ENCODE measurements at places on chromosomes 7 and 10. TPM values are rescaled to one million over a fixed set of nuclear protein-coding genes. Genes with fewer than 3 reads are reported as not detected.

DNA sequence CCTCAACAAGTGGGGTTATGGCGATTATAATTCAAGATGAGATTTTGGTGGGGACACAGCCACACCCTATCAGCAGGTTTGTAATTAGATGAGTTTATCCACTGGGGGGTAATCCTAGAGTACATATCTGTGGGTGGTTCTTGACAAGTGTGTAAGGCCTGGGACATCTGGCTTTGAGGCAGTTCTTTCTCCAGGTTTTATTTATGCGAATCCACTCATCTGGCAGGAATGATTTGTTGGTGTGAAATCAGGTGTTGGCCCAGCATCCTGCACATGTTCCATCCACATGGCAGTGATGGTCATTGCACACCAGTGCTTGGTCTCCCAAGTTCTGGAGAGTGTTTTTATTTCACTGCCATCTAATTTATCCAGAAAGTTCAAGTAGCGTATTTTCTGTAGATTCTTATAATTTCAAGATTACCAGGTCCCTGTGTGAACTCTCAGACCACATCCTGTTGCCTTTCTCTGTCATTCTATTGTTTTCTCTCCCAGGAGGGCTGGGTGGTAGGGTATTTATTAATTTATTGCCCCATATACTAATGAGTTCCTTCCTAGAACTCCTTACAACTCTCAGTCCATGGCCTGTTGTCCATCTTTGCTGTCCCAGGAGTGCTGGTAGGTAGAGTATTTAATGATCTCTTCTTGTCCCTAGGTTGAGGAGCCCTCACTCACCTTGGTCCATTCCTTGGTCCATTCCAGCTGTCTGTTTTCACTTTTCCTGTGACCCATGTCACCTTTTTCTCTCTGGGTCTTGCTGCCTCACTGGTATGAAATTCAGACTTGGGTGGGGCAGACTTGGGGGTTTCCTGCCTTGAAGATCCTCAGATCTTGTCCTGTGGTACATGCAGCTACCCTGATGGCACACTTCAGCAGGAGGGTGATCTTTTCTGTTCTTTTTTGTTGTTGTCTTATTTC, 10.4 kb downstream of the RALA start:
- peaks cover 65% of the 10 kb centered on the region for H3K36me3 ChIP-seq
- peaks cover 56% of the 10 kb centered on the region for H3K4me1 ChIP-seq

DNA sequence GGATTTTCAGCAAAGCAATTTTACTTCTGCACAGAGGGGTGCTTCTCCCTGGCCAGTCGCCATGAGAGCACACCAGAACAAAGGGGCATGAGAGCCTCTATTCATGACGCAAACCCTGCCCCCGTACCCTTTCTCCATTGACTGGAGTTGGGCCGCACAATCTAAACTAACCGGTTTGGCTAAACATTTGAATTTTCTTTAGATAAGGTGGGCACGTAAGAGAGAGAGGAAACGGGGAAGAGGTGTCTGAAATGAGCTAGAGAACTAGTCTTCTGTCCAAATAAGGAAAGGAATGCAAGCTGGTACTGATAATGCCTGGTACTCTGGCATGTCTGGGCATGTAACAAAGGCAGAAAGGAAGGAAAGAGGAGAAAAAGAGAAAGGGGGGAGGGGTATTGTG, 13.2 kb upstream of the SCIN start:
- H3K4me3 ChIP-seq = no peak overlapping the region
- no peaks in the 10 kb centered on the region for H3K4me1 ChIP-seq
- no peak for DNase-seq

GRCh38 chr10:133100706-133101415, 13.1 kb downstream of the ADGRA1 start:
- peaks cover 4% of the 10 kb centered on the region for H3K27me3 ChIP-seq
- no peaks in the 10 kb centered on the region for H3K4me1 ChIP-seq
- H3K36me3 ChIP-seq = no peaks in the 10 kb centered on the region
- no peak overlapping the region for H3K27ac ChIP-seq
- no peak overlapping the region for H3K4me3 ChIP-seq

DNA sequence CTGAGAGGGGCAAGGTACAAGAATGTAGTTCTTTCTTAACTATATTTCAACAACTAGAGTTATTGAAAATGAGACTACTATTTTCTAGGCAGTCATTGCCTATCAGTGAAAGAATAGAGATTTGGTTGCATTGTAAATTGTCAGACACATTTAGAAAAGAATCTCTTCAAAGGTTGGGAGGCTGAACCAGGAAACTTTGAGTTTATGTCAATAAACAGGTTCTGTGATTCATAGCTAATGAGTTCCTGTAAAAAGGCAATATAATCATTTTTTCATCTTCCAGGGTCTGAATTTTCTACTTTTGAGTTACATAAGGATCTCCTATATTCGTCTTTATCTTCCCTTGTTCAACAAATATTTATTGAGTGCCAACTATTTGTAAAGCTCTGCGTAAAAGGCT, 47.1 kb downstream of the MAGI2 start:
- no peak for DNase-seq
- H3K4me3 ChIP-seq = no peak overlapping the region
- H3K27ac ChIP-seq = no peak overlapping the region
- no peaks in the 10 kb centered on the region for H3K27me3 ChIP-seq
- no peaks in the 10 kb centered on the region for H3K36me3 ChIP-seq
- no peaks in the 10 kb centered on the region for H3K4me1 ChIP-seq

DNA sequence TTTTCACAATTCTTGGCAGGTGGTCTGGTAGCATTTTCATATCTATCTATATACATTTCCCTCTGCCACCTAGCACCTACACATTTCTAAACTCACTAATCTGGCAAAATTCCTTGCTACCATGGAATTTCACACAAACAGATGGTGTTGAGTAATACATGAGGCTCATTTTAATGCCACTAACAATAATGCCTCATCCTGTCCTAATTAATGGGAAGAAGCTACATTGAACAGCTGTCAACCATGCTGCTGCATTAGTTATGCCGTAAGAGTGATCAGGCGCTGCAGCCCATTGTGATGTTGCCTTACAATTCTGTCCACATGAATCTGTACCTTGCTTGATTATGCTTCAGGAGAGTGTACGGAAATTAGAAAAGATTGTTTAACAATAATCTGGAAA, 23.2 kb downstream of the COL1A2 start:
- H3K27me3 ChIP-seq = peaks cover 1% of the 10 kb centered on the region
- no peaks in the 10 kb centered on the region for H3K36me3 ChIP-seq
- no peak overlapping the region for H3K4me3 ChIP-seq
- DNase-seq = no peak

GRCh38 chr7:149599636-149600206, 102.1 kb upstream of the ZNF746 start:
- peaks cover 26% of the 10 kb centered on the region for H3K4me1 ChIP-seq
- H3K27ac ChIP-seq = peak overlapping the region; percentile 87
- peaks cover 2% of the 10 kb centered on the region for H3K27me3 ChIP-seq
- peak overlapping the region; percentile 72 for H3K4me3 ChIP-seq

DNA sequence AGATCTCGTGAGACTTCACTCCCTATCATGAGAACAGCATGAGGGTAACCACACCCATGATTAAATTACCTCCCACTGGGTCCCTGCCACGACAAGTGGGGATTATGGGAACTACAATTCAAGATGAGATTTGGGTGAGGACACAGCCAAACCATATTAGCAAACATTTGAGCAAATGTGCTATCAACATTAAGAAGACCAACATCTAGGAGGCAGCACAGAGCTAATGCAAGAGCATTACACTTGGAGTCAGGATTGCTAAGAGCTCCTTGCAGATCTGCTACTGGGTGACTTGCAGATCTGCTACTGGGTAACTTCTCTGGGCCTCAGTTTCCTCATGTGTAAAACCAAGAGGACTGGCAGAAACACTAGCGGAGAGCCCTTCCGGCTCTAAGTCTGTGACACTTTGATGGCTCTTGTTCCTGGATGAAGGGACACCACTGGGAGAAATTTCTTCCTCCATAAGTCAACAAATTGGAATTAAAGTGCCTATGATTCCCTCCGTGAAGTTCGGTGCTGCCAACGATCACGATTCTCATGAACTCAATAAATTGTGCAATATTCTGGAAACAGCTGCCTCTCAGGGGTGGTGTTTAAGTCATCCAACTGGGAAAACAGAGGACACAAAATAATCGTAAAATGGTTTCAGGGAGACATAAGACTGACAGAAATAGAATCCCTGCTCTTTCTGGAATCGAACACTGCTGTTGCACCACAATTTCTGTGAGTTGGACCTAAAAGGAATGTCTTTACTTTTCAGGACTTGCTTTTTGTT, 115.8 kb upstream of the ITGB1 start:
- no peak for DNase-seq
- peaks cover 2% of the 10 kb centered on the region for H3K27me3 ChIP-seq
- no peaks in the 10 kb centered on the region for H3K36me3 ChIP-seq

DNA sequence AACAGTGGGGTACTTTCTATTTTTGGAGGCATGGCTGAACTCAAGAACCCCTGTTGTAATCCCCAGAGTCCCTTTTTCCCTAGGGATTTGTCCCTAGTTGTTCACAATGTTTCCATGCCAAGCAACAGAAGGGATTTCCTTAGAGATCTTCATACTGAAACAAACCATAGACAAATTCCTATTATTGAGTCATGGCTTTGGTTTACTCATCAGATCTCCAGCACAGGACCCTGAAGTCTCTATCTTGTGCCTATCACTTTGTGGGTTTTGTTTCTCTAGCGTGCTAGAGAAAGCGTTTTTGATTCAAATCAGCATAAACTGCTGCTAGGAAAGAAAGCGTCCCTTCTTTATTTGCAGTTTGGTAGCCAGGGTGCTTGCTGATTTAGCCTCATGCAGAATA, 165.0 kb downstream of the BAMBI start:
- no peaks in the 10 kb centered on the region for H3K36me3 ChIP-seq
- H3K27me3 ChIP-seq = no peaks in the 10 kb centered on the region
- no peak overlapping the region for H3K4me3 ChIP-seq
- no peak for DNase-seq
- no peak overlapping the region for H3K27ac ChIP-seq

- H3K27me3 ChIP-seq = peaks cover 15% of the 10 kb centered on the region
- no peaks in the 10 kb centered on the region for H3K36me3 ChIP-seq
- H3K4me1 ChIP-seq = no peaks in the 10 kb centered on the region
- H3K27ac ChIP-seq = no peak overlapping the region
- no peak for DNase-seq
- H3K4me3 ChIP-seq = no peak overlapping the region
These were observed 62.7 kb downstream of the ADRA2A start for GRCh38 chr10:111139567-111139966.

DNA sequence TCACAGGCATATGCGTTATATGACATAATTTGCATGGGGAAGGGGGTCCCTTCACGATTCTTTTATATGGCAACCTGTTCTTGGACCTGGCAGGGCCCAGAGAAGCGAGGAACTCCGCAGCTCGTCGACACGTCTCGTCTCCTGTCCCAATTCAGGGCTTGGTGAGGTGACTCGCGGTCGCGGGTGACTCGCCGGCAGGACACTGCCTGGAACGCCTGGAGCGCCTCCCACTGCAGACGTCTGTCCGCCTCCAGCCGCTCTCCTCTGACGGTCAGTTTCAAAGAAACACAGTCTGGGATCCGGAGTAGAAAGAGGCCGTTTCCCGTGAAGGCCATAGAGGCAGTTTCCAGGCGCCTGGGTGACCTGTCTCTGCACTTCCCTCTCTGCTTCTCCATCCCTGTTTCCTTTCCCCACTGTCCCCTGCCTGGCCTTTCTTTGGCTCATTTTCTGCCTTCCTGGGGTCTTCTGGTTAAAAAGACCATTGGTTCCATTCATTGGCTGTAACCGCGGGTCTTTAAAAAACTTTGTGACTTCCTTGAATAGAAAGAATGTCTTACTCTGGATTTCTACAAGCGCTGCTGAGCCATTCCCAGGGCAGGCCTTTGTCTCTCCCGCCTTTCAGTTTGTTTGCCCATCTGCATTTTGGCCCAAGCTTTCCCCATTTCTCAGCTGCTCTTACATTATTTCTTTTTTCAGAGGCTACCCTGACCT, 1.2 kb downstream of the UPP1 start:
- peaks cover 75% of the 10 kb centered on the region for H3K4me1 ChIP-seq
- peaks cover 56% of the 10 kb centered on the region for H3K36me3 ChIP-seq
- no peaks in the 10 kb centered on the region for H3K27me3 ChIP-seq

- peak; percentile 89 for DNase-seq
- peaks cover 31% of the 10 kb centered on the region for H3K36me3 ChIP-seq
- H3K27me3 ChIP-seq = no peaks in the 10 kb centered on the region
- H3K4me3 ChIP-seq = peak overlapping the region; percentile 41
- peak overlapping the region; percentile 86 for H3K27ac ChIP-seq
These were observed 273.7 kb upstream of the KLF14 start for GRCh38 chr7:131007439-131008330.

DNA sequence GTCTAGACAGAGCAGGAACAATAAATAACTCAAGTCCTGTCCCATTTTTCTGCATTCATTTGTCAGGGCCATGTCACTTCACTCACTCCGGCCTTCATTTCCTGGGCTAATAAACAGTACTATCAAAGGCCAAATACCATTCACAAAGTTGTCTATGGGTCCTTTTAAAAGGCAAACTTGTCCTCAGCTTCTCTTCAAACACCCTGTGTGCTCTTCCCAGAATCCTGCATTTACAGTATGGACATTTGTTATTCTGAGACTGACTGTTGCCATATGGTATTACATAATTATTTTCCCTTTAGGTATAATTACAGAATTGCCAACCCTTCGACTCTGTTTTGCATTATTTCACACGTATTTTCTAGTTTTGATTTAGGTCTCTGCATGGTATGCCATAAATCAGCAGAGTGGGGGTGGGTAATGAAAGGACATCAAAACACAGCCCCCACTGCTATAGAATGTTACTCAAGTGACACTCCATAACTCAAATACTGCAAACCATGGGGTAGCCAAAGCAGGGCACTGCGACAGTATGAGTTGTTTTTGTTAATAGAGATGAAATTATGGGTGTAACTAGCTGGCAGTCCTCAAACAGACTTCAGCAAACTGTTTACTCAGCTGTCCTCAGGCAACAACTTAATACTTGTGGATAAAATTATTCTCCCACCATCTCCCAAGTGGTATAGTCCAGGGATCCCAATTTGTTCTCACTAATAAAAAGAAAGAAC, 183.7 kb downstream of the TRIL start:
- no peak overlapping the region for H3K4me3 ChIP-seq
- H3K4me1 ChIP-seq = no peaks in the 10 kb centered on the region
- H3K36me3 ChIP-seq = no peaks in the 10 kb centered on the region
- no peak overlapping the region for H3K27ac ChIP-seq
- H3K27me3 ChIP-seq = no peaks in the 10 kb centered on the region
- DNase-seq = no peak

DNA sequence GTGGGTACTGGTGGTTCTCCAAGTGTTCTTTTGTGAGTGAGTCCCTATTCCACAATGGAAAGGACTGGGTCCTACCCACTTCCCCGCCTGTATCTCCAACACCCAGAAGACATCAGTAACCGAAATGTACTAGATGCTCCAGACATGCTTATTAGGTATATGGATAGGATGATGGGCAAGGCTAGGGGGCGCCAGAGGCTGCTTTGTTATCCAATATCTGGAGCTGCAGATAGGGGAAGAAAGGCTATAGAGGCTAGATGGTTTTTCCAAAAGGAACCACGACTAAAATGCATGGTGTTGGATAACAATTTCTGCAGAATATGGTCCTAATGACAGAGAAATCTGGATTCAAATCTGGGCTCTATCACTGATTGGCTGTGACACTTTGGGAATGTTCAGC, 56.2 kb upstream of the TM9SF3 start:
- H3K27ac ChIP-seq = no peak overlapping the region
- H3K4me3 ChIP-seq = no peak overlapping the region
- DNase-seq = peak; percentile 85
- peaks cover 6% of the 10 kb centered on the region for H3K27me3 ChIP-seq
- peaks cover 4% of the 10 kb centered on the region for H3K36me3 ChIP-seq

Gene VGF
- total RNA-seq = 0.28 TPM

Gene GSAP
- 2.8 TPM for total RNA-seq

Gene PAXIP1
- 37.8 TPM for total RNA-seq

Gene PIK3CG
- 28.1 TPM for total RNA-seq

Gene FRMD4A
- total RNA-seq = 0.98 TPM

Gene GRID2IP
- total RNA-seq = not detected

Gene CRYGN
- not detected for total RNA-seq

Gene SEMA3A
- total RNA-seq = 0.14 TPM

Gene VAX1
- not detected for total RNA-seq
